ENCODE measurements at places on chromosomes 2 and 18.

- DNase-seq, result no peak
Measured at GRCh38 chr2:25881764-25882163, 3.5 kb upstream of the ASXL2 start.

- no peak for DNase-seq
Measured at GRCh38 chr18:7894592-7894991, 327.5 kb downstream of the PTPRM start.

GRCh38 chr18:37182340-37183135, 353.6 kb downstream of the KIAA1328 start:
- DNase-seq, result no peak

DNA sequence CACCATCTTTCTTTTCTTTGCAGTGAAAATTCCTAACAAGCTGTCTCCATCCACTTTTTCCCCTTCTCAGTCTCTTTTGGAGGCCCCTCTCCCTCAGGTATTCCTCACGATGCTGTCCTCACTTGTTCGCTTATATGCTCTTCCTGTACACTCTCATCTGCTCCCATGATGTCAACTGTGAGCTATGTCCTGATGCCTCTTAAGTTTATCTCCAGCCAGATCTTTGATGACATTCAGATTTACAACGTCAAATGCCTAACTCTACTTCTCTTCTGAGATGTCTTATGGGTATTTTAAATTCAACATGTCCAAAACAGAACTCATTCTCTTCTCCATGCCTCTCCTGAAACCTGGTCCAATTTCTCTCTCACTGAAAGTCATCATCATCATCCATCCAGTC, 55.1 kb upstream of the SERTAD2 start:
- no peak for DNase-seq

DNA sequence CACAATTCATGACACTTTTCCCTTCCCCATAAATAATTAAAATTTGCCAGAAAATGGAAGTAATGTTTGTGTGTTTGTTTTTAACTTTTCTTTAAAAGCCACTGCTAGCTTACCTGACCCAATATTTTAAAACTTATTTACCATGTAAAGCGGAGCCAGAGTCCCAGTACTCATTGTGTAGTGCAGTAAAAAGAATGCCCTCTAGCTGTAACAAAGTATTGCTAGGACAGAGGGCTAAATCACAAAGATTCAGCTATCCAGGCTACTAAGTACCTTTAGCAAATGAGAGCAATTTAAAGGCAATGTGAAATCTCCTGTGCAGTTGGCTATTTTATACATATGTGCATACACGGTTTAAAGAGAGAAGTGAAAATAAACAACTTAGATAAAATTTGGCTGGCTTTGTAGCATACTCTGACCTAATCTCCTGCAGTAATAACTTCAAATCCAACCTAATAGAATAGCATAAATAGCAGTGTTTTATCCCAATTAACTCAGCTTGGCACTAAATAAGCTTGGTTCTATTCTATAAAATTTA, 997.4 kb upstream of the PIK3C3 start:
- no peak for DNase-seq

DNA sequence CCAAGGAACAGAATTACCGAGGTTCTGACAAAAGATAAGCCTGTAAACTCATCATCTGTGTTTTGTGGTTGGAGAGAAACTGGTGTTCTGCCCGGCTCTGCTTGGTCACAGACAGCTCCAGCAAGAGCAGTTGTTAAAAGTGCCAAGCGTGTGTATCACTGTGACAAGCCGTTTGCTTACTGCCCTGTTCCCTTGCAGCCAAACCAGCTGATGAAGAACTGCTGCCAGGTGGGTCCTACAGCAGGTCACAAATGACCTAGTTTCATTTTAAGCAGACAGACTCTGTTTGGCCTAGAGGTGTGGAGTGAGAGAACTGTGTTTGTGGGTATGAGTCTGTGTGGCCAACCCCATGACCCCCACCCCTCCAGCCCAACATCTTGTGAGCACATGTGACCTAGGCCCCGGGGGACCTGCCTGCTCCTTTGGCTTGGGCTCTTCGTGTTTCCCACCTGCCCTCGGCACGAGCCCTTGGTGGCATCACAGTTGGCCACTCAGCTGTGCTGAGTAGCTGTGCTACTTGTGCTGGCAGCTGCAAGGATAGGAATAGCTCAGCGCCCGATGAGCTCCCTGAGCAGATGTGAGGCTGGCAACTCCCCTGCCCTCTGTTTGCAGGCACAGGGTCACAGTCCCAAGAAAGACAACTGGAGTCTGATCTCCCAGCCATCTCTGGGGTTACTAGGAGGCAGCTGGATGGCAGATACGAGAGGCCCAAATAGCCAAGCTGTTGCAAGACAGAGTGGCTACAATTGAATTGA, 9.7 kb downstream of the OXER1 start:
- DNase-seq, result no peak

- no peak for DNase-seq
Measured at GRCh38 chr18:13300029-13300428, 81.5 kb downstream of the LDLRAD4 start.

GRCh38 chr2:31580321-31581117, at the start of gene SRD5A2:
TSS of gene SRD5A2 (minus strand) at chr2:31580938. CDS start at chr2:31580900, 38 bp downstream.
- DNase-seq, result no peak

DNA sequence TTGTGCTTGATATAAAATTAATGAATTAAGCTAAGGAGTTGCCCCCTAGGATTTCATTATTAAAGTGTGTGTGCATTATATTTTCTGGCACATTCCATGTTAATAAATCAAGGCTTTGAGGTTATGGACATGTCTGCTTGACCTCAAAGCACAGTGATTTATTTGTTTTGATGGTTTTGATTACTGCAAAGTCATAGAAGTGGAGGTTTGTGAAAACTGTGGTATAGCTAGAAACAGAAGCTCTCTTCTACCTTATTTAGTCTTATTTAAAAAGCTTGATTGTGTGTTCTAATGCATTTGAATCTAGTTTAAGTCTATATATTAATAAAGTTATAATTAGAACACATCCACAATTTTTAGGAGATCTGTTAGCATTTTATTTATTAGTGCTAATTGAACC, 32.2 kb downstream of the DOK6 start:
- no peak for DNase-seq

Measured in uterus (tissue), 4 donors.